Smooth muscle cell of the coronary artery (primary cell): ENCODE measurements at places on chromosomes 5 and 9. TPM values are rescaled to one million over a fixed set of nuclear protein-coding genes. Genes with fewer than 3 reads are reported as not detected.

HAVCR2 gene
- total RNA-seq, result 0.30 and 6.9 TPM in 2 replicates

COX7C gene
- total RNA-seq, result 205 and 278 TPM in 2 replicates

THBS4 gene
- 0.53 and 11.2 TPM in 2 replicates for total RNA-seq

TMEM267 gene
- total RNA-seq, result 9.4 and 16.3 TPM in 2 replicates

EIF4E1B gene
- not detected in 2 replicates for total RNA-seq

IL5 gene
- not detected in 2 replicates for total RNA-seq

GZMA gene
- total RNA-seq, result 0.08 TPM in 1 of 2 replicates, not detected in the other

LCN10 gene
- not detected in 2 replicates for total RNA-seq

ZNF346 gene
- 9.0 and 12.0 TPM in 2 replicates for total RNA-seq

CCDC192 gene
- total RNA-seq, result not detected in 2 replicates

TRIM36 gene
- 0.12 and 0.15 TPM in 2 replicates for total RNA-seq

SPACA9 gene
- 2.6 and 3.2 TPM in 2 replicates for total RNA-seq

LVRN gene
- 0.30 and 1.5 TPM in 2 replicates for total RNA-seq

FBP2 gene
- not detected in 2 replicates for total RNA-seq

CYLC2 gene
- total RNA-seq, result not detected in 2 replicates

SMIM33 gene
- not detected in 2 replicates for total RNA-seq

NTNG2 gene
- total RNA-seq, result 1.5 and 2.1 TPM in 2 replicates

FAM200C gene
- total RNA-seq, result 2.9 and 3.6 TPM in 2 replicates

PCDHGC4 gene
- 0.90 and 2.5 TPM in 2 replicates for total RNA-seq
